ENCODE measurements at places on chromosomes 11 and 22.

- no peak for DNase-seq
Measured at GRCh38 chr11:1397146-1397861, 7.6 kb downstream of the BRSK2 start.

- DNase-seq, result no peak
Measured at GRCh38 chr11:64947208-64947814, 11.6 kb upstream of the GPHA2 start.

DNA sequence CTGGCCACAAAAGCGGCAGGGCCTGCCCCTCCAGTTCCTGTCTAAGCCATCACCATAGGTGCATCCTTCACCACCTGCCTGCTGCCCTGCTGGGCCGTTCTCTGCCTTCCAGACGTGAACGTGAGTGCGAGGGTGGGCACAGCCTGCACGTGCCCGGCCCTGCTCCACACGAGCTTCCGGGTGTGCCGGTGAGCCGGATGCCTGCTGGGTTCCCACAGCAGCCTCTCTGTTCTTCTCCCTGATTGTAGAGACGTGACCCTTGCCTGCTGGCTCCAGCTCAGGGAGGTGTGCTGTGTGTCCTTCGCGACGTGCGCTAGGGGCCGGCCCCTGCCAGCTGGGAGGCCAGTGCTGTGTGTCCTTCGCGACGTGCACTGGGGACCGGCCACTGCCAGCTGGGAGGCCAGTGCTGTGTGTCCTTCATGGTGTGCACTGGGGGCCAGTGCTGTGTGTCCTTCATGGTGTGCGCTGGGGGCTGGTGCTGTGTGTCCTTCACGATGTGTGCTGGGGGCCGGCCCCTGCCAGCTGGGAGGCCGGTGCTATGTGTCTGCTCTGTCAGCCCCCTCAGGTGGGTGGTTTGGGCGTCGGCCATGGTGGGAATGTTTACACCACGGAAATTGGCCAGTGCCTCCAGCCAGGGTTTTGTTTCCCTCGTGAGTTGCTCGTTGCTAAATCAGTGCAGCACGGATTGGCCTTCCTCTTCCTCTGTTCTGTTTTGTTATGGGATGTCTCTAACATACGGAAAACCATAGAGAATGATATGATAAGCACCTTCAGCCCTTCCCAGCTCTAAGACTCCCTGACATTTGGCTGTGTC, 35.4 kb upstream of the BRSK2 start:
- DNase-seq, result no peak

DNA sequence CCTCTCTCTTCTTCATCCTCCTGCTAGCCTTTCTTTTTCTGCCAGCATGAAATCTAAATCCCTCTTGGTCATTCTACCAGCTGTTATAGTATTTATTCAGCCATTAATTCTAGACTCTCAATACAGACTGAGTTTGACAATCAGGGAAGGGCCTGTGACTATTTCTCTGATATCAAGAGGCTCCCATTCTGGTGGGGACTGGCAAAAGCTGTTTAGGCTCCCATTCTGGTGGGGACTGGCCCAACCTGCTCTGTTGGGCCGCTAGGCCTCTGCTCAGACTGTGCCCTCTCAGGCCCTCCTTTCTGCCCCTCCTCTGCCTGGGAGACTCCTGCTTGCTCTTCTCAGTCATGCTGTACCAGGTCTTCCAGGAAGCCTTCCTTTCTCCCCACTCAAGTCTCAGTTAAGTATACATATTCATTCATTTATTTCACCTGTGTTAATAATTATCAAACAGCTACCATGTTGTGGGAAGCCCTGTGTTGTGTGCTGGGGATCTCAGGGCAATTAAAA, 323.7 kb upstream of the NARS2 start:
- DNase-seq, result no peak

- no peak for DNase-seq
Measured at GRCh38 chr11:134569195-134569594, 157.2 kb upstream of the B3GAT1 start.

DNA sequence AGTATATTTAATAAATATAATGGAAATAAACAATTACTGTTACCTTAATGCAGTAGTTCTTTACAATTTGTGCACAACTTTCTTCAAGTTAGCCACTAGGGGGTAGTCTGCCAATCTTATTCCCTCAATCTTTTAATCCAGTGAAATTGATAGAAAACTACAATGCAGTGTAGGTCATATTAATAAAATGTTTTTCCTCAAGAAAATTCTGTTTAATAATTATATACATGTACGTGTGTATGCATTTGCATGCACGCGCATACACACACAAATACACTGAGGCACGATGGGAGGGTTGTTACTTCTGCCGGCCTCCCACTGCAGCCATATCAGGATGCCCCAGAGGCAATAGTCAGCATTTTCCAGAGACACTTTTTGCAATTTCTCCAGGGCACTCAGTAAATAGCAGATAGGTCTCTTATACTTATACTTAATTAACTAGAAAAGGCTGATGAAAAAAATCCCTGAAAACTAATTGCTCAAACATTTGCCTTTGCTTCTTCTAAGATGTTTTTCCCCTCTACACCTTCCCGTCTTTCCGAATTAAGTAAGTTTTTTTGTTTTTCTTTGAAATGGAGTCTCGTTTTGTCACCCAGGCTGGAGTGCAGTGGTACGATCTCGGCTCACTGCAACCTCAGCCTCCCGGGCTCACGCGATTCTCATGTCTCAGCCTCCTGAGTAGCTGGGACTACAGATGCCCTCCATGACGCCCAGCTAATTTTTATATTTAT, 3.1 kb downstream of the GAB2 start:
- no peak for DNase-seq

- no peak for DNase-seq
Measured at GRCh38 chr11:82546661-82547557, 186.8 kb downstream of the FAM181B start.

DNA sequence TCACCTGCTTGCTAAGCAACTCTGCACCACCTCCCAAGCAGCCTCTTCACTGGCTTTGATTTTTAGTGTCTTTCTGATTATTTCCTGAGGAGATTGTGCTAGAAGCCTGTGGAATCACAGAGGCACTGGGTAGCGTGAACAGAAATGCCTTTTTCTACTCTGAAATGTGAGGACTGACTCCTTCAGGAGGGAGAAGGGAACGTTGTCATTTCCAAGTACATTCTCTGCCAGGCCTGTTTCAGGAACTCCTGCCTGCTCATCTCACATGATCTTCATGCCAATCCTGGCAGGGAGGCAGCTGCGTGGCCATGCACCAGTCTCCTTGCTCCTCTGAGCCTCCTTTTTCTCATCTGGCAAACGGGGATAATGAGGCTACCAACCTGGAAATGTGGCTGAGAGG, 49.8 kb upstream of the PRDM11 start:
- DNase-seq, result no peak

GRCh38 chr11:96758957-96759356, 369.1 kb downstream of the JRKL start:
- DNase-seq, result no peak

GRCh38 chr11:75810637-75811390, 4.2 kb upstream of the UVRAG start:
- DNase-seq, result no peak

DNA sequence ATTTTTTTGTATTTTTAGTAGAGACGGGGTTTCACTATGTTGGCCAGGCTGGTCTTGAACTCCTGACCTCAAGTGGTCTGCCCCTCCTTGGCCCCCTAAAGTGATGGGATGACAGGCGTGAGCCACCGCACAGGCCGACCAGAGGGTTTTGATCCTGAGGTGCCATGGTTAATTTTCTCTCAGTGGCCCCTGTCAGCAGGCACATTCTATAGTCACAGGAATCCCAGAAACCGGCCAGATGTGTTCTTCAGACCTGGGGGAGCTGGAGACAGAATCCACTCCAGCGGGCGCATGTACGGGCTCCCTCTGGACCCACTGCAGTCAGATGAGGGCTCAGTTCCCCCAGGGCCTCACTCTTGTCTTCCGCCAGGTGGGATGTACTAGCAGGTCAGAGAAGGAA, 17.0 kb downstream of the IGLL1 start:
- DNase-seq, result no peak

DNA sequence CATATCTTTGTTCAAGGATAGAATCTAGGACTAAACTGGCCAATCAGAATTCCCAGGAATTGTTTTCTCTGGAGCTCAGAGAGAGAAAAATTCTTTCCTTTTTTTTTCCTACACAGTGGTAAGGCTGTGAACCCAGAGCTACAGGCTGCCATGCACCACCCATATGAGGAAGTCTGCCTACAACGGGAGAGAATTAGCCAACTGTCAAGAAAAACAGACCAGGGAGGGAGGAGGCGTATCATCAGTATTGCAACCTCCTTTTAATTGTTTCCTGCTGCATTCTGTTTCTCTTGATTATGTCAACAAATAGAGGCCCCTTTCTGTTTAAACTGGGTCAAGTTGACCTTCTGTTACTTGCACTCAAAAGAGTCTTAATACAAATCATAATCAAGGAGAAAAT, 176.5 kb upstream of the UBASH3B start:
- no peak for DNase-seq

- no peak for DNase-seq
Measured at GRCh38 chr11:11427542-11427941, 74.5 kb upstream of the CSNK2A3 start.

DNA sequence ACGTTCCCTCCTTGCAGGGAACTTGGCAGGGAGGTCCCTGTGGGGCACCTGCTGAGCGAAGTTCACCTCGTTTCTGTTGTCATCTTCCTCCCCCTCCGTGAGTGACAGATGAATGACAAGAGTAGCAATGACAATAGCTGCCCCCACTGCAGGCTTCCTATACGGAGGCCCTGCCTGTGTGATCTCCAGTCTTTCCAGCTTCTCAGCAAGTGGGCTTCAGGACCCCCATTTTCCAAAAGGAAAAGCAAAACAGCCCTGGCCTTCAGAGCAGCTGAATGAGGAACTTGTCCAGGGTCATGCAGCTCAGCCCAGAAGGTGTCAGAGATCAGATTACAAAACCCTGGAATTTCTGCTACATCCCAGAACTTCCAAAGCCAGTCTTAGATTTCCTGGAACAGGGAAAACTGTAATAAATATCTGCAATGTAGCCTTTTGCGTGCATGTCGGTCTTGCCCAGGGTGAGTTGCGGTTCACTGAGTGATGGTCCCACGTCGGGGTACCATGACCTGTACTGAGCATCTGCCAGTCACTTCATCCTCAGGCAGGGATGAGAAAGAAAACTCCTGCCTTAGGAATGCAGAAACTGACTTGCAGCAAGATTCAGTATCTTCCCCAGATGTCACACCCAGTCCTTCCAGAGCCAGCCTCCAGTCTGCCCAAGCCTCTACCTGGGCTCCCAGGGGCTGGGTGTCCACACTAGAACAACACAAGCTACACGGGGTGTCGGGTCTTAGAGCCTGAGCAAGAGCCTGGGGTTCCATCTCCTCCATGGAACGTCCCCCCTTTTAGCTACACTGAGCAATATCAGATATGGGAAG, 1457.0 kb downstream of the BRD1 start:
- DNase-seq, result no peak

GRCh38 chr22:18078329-18079041, 695 bp downstream of the PEX26 start:
- DNase-seq, result no peak

DNA sequence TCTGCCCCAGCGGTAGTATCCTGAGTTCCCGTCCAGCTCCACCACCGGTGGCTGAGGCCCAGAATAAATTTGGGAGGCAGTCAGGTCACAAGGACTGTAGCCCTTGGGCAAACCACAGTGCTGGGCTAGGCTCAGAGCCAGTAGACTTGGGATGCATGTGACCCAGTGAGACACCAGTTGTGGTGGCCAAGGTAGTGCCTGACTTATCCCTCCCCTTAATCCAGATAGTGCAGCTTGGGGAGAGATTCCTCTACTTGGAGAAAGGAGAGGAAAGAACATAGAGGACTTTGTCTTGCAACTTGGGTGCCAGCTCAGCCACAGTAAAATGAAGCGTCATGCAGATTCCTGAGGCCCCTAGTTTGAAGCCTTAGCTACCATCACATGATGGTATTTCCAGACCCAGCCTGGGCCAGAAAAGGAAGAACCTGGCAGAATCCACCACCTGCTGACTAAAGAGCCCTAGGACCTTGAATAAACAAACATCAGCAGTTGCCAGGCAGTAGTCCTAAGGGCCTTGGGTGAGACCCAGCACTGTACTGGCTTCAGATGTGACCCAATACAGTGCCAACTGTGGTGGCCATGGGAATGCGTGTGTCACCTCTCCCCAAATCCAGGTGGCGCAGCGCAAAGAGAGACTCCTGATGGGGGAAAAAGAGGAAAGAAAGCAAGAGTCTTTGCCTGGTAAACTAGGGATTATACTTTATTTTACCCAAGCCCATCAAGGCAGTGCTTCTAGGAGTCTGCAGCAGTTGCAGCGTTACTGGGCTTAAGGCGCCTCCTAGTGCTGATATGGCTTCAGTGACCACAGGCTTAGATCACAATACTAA, 17.0 kb upstream of the DDX10 start:
- peak; percentile 13 for DNase-seq

DNA sequence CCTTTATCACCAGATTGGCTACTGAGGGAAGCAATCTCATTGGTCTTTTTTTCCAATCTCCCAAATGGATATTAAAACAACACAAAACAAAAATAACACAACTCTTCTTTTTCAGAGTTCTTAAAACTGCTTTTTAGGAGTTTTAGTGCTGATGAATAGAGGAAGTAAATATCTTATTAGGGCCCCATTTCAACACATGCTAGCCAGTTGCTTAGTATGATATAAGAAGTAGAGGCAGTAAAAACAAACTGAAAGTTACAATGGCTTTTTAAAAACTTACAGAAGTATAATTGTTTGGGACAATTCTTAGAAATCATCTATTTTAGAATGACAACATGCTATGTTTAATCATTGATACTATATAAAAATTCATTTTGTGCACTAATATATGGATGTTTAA, 3.4 kb downstream of the C11orf71 start:
- DNase-seq, result no peak

DNA sequence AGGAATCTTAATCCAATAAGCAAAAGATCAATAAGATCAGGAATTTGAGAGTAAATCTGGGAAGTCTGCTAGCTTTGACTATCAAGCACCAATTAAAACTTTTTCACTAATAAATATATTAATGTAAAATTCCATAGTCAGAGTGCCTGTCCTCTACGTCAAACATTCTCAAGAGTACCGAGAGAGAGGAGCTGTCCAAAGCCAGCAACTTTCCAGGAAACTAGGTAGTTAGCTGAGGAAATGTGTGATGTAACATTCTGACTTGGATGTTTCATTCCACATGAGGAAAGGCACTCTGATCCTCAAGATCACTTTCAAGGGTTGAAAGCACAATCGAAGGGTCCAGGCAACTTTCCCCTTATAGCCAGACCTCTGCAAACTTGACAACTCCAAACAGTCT, 113.2 kb downstream of the STK33 start:
- no peak for DNase-seq

GRCh38 chr22:22810018-22810427, 77.6 kb upstream of the IGLL5 start:
- DNase-seq, result peak; percentile 70

DNA sequence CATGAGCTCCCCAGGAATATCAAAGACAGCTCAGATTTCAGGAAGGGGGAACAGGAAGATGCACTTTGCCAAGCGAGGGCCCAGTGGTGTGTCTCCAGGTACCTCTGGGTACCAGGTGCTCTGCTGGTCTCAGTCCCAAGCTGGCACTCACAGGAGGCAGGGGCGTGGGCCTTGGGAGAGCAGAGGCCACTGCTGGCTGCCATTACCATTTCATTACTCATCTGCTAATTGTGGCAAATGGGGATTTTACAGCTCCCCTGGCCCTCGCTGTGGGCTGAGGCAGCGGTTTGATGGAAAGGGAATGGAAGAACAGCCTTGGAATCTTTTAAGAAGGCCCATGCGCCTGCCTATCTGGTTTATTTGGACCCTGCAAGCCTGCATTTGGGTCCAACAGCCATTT, 192.0 kb upstream of the NAV2 start:
- no peak for DNase-seq
